ENCODE measurements at places on chromosomes 6 and 20.

DNA sequence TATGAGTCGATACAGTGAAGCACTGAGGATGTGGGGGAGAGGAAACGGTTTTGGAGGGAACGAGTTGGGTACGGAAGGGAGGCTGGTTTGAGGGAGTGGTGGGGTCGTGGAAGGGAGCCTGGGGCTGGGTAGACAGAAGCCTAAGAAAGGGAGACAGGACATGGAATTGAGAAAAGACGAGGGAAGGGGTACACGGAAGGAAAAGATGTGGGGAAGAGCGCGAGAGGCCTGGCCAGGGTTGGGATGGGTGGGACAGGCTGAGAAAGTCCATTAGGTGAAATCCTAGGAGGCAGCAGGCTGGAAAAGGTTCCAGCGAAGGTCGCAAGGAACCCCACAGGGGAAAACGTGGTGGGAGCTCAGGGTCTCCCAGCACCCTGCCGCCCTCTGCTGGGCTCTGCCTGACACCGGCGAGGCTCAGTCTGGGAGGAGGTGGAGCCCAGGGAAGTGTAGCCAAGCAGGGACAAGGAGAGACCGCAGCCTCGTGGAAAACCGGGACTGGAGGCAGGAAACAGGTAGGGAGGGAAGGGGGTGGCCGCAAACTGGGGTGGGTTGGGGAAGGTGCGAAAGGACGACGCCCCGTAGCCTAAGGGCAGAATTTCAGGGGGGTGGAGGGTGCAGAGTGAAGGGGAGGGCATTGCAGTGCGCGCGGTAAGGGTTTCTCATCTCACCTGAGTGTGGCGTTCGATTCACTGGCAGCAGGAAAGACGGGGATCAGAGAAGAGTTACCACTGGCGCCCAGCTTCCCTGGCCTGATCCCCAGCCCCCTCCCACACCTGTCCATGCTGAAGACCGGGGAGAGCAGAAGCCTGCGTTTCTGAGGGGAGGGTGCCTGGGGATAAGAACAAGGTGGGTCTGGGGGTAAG lies 4.3 kb downstream of the GABBR1 start:
- peak; percentile 69 for DNase-seq

- DNase-seq, result no peak
Measured at GRCh38 chr6:138017166-138017757, 90.0 kb downstream of the PERP start.

DNA sequence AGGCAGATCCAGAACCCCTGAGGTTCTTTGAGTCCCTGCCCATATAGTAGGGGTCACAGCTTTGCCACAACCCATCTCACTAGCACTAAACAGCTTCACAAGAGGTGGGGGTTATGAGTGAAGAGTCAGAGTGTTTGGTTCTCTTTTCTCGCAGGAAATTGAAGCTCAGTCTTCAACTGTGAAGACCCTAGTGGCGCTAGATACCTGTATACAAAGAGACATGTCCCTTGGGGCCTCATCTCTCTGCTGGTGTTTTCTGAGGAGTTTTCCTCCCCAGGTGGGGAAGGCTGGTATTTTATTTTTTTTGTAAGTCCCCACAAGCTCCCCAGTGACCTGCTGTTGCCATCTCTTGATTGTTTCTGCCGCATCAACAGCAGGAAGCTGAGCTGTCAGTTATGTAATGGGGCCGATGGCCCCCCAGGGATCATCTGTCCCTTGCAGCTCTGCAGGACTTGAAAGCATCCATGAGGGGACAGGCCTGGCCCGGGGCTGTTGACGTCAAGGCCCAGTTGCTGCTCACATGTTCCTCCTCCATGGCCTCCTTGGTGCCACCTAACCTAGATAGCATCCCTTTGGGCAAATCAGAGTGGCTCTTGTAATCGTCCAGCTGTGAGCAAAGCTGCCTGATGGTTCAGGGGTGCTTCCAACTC lies 23.1 kb downstream of the STK35 start:
- DNase-seq, result no peak

DNA sequence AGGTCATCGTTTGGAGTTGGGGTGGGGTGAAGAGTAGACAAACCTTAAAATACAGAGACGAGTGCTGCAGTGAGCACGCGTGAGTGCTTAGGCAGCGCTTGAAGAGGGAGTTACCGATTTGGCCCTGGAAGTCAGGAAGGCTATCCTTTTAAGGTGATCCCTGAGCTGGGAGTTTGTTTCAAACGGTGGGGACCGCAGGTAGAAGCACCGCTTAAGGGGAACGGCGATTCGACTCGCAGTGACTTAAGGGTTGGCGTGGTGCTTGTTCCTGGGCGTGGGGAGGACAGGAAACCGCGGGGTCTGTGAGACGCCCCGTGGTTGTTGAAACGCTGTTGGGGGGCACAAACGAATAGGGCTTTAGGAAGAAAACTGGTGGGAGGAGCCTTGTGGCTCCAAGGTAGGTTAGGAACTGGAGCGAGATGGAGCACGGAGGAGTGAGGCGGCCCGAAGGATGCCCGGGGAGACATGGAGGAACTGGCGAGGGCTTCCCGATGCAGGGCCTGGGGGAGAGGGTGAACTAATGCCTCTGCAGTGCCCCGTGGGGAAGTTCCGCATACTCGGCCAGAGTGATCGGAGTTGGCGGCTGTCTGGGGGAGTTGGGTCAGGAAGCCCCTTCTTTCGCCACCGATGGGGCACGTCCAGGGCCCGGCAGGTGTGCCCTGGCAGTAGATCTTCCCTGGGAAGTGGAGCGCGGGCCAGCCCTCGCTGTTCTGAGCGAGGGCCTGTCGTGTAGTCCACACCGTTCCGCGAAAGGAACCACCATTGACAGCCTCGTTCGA lies 1.3 kb upstream of the CDYL start:
- no peak for DNase-seq

- DNase-seq, result no peak
Measured at GRCh38 chr6:108359901-108360882, 65.3 kb downstream of the AFG1L start.

DNA sequence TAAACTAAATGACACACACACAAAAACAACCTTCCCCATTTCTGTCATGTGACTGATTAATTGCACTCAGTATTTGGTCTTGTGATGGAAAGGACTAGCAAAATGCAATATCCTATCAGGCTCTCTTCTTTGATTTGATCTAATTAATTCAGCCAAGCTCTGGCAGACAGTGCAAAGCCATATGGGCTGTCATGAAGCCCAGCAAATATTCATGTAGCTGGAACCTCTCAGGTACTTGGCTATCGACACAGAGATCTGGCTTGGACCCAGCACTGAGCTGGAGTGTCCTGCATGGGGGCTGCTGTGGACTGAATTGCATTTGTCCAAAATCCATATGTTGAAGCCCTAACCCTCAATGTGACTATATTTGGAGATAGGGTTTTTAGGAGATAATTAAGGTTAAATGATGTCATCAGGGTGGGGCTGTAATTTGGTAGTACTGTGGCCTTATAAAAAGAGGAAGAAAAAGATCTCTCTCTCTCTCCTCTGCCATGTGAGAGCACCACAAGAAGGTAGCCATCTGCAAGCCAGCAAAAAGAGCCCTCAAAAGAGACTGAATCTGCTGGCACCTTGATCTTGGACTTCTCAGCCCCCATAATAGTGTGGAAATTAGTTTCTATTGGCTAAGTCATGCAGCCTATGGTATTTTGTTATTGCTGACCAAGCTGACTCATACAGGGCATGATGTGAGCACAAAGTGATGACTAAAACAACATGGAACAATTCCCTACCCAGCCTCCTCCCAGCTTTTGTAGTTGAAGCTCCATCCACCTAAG lies 77.1 kb downstream of the STMND1 start:
- DNase-seq, result peak; percentile 55

DNA sequence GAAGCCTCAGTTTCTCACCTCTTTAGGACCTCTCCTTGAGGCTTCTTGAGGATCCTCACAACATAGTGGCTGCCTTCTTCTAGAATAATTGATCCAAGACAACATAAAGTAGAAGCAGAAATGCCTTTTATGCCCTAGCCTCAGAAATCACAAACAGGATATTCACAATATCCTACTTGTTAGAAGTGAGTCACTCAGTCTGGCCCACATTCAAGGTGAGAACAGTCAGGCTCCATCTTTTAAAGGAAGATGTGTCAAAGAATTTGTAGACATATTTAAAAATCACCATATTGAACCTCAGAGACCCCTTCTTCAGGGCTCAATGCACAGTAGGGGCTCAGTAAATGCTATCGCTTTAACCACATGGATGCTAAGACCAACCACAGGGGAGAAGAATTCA lies 20.8 kb upstream of the FAM83D start:
- no peak for DNase-seq

Measured in HFF-Myc (cell line).